Umbilical cord (tissue), 2 donors: ENCODE measurements at places on chromosomes 11 and 22.

GRCh38 chr22:38956551-38956950 is 858 bp upstream of the APOBEC3A start:
- DNase-seq = no peak

DNA sequence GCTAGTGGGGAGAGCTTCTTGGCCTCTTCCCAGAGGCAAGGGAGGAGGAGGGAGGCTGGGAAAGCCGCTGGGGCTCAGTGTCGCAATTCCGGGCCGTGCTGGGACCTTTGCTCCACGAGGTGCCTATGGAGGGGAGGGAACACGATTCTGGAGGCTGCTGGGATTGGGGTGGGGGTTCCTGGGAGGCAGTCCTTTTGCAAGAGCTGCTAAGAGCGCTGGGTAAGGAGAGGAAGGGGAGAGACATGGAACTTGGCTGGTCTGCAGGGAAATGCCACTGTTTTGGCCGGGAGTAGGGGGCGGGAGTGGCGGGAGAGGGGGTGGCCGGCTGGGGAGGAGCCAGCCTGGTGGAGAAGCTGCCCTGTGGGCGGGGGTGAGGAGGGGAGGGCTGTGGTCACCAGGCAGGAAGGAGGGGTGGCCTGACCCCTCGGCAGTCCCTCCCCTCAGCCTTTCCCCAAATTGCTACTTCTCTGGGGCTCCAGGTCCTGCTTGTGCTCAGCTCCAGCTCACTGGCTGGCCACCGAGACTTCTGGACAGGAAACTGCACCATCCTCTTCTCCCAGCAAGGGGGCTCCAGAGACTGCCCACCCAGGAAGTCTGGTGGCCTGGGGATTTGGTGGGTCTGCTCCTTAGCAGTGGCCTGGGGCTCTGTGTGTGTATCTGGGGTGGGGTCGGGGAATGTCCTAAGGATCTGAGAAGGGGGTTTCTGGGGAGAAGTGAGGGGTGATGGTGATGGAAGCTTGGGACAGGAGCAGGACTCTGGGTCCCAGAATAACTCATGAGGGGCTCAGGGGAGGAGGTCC is at the start of gene NR1H3:
TSS of gene NR1H3 (plus strand) at position 480 of the 800 bp plus-strand sequence. CDS start 1,221 bp downstream, outside the sequence.
- peak; percentile 69 for DNase-seq

- DNase-seq = no peak
These were observed 102.0 kb downstream of the CYP2R1 start for GRCh38 chr11:14789879-14790484.

DNA sequence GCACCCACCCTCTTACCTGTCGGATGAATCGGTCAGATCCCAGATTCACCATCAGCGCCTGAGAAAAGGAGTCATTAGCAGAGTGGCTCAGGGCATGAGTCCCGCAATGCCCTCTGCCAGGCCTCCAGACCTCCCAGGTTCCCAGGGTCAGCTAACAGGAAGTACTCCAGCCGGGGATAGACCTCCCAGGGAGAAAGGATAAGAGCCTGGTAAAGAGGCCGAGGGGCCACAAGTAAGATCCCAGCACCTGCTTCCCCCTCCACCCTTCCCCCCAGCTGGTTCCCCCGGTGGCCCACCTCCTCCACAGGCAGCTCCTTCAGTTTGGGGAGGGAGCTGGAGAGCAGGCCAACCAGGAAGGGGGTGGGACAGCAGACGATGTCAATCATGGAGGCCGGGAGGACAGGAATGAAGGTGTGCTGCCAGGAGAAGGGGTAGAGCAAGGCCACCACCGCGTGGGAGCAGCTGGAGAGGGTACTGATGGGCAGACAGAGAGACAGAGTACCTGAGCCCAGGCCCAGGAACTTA is 16.4 kb downstream of the RPL27A start:
- no peak for DNase-seq

DNA sequence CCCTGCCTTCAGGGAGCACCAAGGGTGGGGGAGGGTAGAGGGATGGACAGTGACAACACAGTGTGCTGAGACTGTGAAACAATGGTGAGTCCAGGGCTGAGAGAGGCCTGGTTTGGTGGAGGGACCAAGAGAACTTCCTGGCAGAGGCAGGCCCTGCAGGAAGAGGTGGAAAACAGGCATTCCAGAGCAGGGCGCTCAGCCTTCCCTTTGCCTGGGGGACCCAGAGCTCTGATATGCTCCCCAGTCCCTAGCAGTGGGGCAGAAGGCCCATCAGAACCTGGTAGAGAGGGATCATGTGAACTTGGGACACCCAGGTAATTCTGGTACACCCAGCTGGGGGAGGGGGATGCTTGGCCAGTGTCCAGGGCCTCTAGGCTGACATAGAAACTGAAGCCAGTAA is 17.2 kb upstream of the UVRAG start:
- DNase-seq = no peak

DNA sequence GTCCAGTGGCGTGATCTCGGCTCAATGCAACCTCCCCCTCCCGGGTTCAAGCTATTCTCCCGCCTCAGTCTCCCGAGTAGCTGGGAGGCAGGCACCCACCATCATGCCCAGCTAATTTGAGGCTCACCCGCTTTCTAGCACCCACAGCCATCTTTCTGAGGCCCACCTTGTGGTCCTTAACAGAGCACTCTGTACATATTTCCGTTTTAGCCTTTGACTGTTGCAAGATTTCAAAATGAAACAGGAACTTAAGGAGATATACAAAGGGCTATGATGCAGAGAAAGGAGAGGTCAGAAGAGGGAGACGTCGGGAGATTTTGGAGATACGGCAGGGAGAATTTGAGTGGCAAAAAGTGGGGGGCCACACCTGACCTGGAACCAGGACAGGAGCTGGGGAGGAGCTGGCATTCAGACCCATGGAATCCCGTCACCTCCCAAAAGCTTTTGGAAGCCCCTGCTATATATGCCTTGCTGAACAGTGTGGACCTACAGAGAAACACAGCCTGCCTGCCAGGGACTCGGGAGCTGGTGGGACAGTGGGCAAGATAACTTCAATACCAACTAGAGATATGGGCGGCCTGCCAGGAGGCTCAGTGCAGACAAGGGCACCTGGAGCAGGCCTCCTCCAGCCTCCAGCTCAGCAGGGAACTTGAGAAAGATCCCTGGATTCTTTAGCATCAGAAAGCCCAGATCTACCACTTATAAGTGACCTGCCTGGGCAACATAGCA is 8.0 kb upstream of the CLCF1 start:
- no peak for DNase-seq

DNA sequence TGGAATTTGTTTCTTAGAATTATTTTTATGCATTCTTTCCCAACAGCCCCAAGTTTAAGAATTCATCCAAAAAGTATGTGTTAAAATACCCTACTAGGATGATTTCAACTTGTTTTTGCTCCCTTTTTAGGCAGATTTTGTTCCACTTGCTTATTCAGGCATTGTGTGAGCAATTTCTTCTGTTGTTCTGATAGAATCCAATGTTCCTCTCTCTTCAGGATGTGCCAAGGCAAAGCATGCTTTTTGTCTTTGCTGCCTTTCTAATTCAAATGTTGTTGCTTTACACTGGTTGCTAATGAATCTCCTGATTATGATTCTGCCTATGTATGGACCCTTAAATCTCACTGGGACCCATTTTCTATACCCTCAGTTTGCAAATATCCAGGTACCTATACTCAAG is 131.2 kb upstream of the ARHGAP42 start:
- DNase-seq = no peak

DNA sequence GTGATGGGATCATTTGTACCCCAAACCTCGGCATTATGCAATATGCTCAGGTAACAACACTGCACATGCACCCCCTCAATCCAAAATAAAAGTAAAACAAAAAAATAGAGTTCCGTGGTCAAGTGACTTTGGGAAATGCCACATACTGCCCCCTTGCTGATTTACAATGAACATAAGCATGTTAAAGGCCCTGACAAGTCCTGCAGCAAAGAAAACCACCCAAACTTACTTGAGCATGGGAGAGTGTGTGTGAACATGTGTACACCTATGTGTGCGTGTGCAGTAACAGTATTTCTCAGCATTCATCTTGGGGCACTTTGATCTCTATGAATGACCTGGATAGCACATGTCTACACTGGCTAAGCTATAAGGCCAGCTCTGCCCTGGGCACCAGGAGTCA is 15.8 kb upstream of the IGSF22 start:
- DNase-seq = no peak

DNA sequence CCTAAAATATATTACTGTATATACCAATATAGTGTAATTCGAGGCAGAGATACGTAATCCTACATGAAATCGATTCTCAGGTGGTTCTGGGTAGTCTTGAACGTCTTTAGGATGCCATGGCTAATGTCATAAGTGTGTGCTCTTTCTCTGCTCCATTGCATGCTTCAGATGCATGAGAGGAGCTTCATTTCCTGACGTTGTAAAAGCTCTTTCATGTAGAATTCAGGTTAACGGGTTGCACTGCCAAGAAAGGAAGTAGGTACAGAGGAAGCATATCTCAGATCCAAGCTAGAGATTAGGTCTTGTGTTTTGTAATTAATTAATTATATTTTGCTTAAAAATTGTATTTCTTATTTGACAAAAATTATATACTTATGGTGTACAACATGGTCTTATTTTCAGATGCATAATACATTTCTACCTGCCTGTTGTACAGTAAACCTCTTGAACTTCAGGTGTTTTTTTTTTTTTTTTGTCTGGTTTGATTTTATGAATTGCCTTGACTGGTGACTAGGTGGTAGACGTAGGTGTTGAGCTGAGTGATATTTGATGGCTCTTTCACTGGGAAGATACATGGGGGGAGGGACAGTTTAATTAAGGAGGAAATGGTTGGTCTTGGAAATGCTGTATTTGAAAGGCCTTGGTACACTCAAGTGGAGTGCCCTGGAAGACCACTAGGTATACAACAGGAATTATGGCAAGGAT is 9.3 kb downstream of the NUP50 start:
- no peak for DNase-seq

DNA sequence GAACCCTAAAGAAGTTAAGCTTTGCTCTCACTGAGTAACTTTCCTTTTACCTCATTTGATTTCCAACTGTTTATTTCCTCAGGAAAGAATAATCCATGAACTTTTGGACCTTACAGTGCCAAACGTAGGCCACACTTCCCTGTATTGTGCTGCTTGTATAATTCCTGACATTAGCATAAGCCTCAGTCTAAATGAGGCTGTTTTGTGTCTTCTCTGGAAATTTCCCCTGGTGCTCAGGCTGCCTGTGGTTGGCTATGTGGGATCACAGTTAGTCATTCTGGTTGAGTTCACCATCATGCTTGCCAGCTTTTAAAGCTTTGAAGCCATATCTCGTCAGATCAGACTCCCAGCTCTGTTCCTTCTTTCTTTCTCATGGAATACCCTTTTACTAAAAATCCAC is 107.0 kb downstream of the FAM76B start:
- DNase-seq = peak; percentile 53

DNA sequence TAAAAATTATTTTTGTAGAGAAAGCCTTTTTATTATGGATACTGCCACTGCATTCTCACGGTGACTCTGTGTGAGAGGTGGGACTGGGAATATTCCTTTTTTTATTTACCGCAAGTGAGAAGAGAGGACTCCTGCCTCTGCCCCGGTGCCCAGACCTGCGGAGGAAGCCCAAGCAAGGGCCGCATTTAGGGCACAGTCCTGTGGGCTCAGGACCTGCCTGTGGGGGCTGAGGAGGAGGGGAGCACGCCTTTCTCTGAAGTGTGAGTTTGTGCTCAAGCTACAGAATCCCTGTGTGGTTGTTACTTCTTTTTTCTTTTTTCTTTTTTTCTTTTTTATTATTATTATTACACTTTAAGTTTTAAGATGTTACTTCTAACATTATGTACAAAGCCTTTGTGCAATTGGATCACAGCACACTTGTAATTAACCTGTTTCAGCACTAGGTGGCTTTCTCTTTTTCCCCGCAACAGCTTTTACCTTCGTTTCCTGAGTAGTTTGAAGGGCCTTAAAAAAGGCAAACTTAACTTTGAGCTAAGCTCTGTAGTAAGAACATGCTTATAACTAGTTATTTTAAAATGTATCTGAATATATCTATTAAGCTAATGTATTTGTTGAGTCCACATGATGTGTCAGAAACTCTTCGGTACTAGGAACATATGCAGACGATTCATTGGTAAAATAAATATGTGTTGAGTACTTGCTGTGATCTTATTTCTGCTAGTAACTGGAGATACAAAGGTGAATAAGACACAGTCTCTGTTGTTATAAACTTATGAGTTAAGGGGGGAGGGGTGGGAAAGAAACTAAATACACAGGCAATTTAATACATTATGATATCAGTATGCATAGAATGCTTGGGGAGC is 18.3 kb downstream of the AMOTL1 start:
- peak; percentile 42 for DNase-seq

- DNase-seq = no peak
These were observed 564.5 kb upstream of the B3GAT1 start for GRCh38 chr11:134976551-134976950.

- no peak for DNase-seq
These were observed 40.1 kb upstream of the PPARA start for GRCh38 chr22:46110215-46110614.

- no peak for DNase-seq
These were observed 7.9 kb downstream of the FEN1 start for GRCh38 chr11:61800331-61801281.

DNA sequence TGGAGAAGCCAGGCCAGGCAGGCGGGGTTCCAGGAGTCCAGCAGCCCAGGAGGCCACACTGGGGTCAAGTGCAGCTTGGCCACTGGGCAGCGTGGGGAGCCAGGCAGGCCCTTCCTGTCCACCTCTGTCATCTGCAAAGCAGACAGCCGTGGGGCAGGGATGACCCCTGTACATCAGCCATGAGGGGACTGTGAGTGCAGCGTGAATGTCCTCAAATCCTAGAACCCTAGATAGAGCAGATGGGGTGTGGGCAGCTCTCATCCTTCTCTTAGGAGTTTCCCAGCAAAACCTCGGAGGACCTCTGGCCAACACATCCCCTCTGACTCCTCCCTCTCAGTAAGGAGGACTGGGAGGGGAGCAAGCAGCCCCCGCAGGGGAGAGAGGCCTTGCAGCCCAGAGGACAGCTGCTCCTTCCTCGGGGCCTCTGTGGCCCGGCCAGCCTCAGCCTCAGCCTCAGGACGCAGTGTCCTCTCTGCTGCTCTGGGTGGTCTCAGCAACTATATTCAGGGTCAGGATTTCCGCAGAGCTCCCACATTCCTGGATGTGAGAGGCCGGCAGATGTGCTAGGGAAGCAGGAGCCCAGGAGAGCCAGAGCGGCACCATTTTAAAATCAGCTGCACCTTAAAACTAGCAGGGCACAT is 820.5 kb downstream of the BRD1 start:
- no peak for DNase-seq

GRCh38 chr11:72238040-72238450 is 5.9 kb downstream of the PHOX2A start:
- DNase-seq = peak; percentile 53
